ENCODE measurements at places on chromosomes 5 and 9.
A peak's percentile ranks its signal among the peaks of the same experiment; 100 is the strongest.

DNA sequence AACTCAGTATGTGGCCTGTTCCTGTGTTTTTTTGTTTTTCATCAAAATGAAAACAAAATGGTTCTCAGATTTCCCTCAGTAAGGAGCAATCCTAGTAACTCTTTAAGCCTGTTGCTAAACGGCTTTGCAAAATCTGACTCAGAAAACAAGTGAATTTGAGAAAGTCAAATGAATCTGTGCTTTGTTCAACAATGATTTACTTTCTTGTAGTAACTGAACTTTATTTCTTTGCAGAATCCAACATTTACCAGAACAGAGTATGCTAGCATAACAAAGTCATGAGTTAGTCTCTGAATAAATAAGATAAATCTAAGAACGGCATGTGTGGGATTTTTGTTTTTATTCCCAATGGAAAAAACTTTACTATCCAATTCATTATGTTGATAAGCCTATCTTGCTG, 93.8 kb downstream of the OXCT1 start:
- DNase-seq: no peak

DNA sequence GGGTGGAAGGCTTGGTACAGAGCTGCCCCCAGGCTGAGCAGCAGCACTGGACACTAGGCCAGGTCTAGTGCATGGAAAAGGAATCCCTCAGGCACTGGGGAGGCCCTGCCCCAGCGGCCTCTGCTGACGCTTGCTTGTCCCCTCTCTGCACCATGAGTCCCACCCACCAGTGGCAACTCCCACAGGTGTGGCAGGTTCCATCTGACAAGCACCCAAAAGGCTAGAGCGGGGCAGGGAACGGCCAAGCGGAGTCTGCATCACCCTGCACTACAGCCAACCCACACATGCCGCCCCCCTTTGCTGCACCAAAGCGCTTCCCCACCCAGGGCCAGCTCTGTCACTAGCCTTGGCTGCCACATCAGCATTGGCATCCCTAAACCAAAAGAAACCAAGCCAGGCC, 115.2 kb upstream of the SARDH start:
- no peak for DNase-seq

- no peak for DNase-seq
Measured at GRCh38 chr5:62980884-62981283, 402.3 kb downstream of the LRRC70 start.

DNA sequence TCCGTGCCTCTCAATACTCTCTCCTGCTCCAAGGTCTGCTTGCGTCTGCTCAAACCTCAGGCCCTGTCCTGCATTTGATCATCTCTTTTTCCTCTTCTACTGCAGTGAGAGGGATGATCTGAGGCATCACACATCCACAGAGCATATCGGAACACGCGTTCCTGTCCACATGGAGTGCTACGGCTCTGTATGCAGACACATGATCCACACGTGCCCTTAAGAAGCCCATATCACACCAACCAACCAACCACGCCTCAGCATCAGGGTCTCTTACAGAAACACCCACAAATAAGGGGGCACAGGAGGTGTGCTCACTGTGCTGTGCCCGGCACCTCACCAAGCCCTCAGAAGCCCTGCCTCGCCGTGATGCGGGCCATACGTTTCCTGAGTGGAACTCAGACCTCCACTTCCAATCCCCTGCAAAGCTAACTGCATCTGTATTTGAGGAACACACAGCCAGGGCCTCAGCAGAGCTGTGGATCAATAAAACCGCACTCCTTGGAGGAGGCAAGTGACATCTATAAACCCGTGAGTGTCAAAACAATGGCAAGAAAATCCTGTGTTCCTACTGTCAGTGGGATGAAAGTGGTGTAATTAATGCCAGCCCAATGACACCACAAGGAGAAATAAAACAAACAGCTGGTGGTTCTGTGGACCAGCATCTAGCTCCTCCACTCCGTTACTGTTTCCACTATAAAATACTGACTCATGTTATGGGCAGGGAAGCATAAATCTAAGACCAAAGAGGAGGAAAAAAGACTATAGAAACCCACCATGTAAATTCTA, 40.4 kb downstream of the AK8 start:
- DNase-seq: no peak

GRCh38 chr5:127536687-127537086, 19.2 kb downstream of the PRRC1 start:
- no peak for DNase-seq

DNA sequence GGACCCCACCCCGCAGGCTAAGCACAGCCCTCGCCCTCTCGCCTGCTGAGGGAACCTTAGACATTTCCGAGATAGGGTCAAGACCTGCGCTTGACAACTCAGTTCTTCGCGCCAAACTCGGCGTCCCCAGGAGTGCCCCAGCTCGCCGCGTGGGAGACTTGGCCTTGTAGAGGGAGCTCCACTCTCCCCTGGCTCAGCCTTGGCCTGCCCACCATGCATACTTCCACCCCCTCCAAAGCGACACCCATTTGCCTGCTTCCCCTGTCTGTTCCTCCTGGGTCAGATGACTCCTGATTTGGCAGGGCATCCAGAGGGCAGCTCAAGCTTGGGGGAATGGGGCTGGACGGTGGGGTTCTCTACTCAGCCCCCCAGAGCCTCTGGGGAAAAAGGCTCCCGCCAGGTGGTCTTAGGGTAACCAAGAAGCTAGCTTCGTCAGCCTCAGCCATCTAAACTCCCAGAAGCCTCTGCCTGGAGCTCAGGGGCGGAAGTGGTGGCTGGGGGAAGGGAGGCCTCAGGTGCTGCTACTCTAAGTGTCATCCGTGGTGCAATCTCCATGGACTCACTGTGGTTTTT, 560 bp downstream of the DOCK2 start:
- no peak for DNase-seq

- peak; percentile 7 for DNase-seq
Measured at GRCh38 chr5:43305948-43306565, 7.2 kb downstream of the HMGCS1 start.

DNA sequence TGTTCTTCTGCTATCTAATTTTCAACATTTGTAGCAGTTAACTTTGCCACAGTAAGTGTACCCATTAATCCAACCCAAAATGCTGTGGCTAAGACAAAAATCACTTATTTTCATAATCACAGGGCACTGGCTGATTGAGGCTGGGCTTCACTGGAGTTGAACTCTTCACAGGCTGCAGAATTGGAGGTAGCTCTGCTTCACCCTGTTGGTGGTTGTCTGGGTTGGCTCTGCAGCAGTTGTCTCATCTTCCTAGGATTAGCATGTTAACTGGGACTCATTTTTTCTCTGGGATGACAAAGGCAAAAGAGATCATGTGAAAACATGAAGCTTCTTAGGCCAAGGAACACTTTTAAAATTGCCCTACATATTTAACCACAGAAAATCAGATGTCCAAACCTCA, 518.9 kb downstream of the TLR4 start:
- DNase-seq: no peak

Measured in NCI-H1092 (cell line).